Activated T-helper 1 cell treated with anti-CD3 and anti-CD28 coated beads, Interleukin-2, amount 50 U/mL, for 16 hours (primary cell): ENCODE measurements at places on chromosomes 7 and 10.

- no peak for DNase-seq
Observed at GRCh38 chr7:150390205-150390604, 11.1 kb downstream of the ZNF775 start.

DNA sequence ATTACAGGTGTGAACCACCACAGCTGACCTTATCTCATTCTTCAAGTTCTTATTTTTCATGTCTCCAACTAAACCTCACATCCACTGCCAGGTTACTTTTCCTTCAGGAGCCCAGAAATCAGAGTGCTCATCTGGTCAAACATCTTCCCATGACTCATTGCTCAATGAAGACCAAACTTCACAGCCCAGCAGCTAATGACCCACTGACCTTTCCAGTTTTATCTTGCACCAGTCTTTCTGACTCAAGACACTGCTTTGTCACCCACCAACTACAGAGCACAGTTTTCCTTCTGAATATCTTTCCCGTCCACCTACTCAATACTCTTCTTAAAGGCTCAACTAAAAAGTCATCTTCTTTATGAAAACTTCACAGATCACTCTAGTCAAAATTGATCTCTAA is 245.1 kb downstream of the CHCHD3 start:
- no peak for DNase-seq

GRCh38 chr7:50674299-50674698 is 108.4 kb downstream of the GRB10 start:
- no peak for DNase-seq

- DNase-seq: no peak
Observed at GRCh38 chr7:24769851-24770250, 12.6 kb upstream of the GSDME start.

DNA sequence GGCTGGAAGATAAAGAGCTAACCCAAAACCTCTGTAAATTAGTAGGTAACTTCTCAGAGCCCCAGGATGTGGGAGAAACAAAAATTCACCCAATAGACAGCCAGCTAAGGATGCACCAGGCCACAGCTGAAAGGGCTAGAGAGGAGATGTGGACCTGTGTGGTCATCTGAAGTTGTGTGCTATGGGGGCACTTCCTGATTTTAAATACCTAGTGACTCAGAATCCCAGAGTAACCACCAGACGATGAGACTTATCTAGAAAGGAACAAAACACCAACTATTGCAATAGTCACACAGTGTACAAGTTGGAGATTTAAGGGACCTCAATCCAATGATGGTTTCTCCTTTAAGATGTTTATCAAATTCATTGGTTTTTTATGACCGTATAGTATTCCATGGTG is 408.3 kb upstream of the ANKRD30A start:
- DNase-seq: no peak

GRCh38 chr10:18505456-18506118 is 145.8 kb downstream of the NSUN6 start:
- no peak for DNase-seq

DNA sequence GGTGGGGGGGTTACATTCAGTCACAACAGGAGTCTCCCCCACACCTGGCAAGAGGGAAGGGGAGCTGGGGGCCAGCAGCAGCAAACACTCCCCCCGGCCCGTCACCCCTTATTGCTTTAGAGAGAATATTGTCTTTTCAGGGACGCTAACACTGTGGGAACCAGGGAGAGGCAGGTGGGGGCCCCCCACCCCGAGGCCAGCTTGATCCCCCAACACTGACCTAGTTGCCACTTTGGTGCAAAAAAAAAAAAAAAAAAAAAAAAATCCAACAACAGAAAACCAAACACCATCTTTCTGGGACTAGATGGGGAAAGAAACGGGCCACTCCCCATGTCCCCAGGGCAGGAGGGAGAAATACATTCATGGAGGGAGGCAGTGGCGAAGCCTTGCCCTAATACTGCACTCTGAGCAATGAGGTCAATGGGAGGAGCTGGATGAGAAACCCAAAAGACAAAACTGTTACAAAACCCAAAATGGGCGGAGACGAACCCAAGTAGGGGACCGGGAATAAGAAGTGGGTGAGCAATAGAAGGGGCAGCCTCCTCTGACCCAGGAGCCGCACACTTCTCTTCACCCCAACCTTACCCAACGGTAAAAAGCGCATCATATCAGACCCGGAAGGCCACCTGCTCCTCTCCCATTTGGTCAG is 6.5 kb downstream of the GNB2 start:
- no peak for DNase-seq

- DNase-seq: no peak
Observed at GRCh38 chr7:19557726-19558465, 150.9 kb downstream of the POLR1F start.

- DNase-seq: no peak
Observed at GRCh38 chr10:74058658-74059057, 60.7 kb downstream of the VCL start.

GRCh38 chr7:2503056-2503941 is 16.3 kb upstream of the LFNG start:
- no peak for DNase-seq

DNA sequence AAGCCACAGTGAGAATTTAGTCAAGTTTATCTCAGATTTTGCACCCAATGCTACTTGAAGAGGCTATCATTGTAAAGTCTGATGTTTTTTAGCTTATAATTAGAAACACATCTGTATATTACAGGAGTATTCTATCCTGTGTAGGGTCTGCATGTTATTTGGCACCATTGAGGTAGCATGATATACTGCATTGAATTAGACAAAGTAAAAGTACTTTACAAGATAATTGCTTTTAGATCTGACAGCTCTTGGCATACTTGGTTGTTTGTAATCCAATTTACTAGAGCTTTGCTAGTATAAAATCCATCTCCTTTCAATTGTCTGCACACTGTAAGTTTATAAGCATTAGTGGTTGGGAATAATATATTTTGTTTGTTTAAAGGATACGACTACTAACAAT is 714.3 kb downstream of the ANKRD7 start:
- DNase-seq: no peak

- no peak for DNase-seq
Observed at GRCh38 chr10:108249940-108250339, 1085.4 kb upstream of the SORCS1 start.

GRCh38 chr10:62492012-62492869 is 118.1 kb downstream of the ZNF365 start:
- DNase-seq: no peak

GRCh38 chr10:80170641-80171040 is 34.7 kb downstream of the ANXA11 start:
- no peak for DNase-seq

DNA sequence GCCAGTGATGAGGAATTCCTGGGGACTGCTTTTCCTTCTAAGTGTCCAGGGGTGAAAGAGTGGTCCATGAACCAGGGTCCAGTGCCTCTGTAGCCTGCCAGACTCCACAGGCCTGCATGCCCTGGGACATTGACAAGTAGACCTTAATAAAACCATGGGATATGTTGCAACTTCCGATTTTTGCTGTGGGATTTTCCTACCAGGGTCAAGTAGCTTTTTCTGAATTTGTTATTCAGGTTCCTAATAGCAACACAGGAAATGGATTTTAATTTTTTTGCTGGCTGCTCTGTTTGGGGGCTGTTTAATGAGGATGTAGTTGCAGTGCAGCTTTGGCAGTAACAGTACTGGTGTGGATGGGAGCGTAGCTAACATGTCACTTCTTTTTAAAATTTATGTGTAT is 42.1 kb downstream of the WBP1L start:
- DNase-seq: no peak

DNA sequence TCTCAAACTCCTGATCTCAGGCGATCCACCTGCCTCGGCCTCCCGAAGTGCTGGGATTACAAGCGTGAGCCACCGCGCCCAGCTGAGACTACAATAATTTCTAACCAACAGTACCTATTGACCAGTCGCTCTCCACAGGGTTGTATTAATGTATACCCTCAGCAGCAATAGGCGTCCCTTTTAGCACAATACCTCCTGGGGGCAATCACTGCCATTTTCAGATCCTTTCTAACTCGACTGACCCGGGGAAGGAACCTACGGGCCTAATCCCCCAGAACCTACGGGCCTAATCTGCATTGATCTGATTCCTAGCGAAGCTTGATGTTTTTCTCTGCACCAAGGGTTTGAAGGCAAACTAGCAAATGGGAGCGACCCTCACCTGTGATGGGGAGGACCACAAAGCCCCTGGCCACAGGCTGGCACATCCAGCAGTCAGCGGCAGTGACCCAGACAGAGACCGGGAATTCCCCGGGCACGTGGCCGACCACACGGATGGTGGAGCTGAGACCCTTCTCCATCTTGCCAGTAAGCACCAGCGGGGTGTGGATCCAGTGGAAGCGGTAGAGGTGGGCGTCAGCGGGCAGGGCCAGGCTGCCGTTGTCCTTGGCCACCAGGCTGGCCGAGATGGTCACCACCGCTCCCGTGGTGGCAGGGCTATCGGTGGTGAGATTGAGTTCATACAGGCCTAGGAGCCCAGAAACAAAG is 6.9 kb downstream of the TMEM130 start:
- no peak for DNase-seq

DNA sequence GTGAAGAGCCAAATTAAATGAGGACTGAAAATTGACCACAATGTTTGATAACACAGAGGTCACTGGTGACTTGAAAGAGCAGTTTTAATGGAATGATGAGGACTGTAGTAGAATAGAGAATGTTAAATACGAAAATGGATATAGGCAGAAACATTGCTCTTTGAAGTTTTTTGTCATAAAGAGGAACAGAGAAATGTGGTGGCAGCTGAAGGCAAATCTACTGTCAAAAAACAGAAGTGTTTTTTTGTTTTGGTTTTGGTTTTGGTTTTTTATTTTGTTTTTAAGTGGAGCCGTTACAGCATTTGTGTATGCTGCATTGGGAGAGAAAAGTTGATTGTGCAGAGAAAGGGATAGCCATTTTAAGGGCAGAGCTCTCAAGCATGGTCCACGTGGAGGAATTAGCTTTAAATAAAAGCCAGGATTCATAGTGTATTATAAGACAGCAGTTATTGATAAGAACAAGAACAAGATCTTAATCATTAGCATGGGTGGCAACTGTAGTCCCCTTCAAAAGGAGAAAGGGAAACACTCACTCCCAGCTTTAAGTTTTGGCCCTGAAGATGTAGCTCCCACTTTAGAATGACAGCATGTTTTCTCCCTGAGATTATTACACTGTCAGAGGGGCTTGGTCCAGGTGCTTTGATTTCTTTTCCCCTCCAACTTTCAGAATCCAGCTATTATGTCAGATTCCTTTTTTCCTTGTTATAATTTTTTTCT is 156.7 kb upstream of the BET1 start:
- no peak for DNase-seq

- peak; percentile 68 for DNase-seq
Observed at GRCh38 chr10:80408242-80409101, at the start of gene PRXL2A. PRXL2A (plus strand) TSS chr10:80408551; CDS start chr10:80420468, 11,917 bp downstream.

DNA sequence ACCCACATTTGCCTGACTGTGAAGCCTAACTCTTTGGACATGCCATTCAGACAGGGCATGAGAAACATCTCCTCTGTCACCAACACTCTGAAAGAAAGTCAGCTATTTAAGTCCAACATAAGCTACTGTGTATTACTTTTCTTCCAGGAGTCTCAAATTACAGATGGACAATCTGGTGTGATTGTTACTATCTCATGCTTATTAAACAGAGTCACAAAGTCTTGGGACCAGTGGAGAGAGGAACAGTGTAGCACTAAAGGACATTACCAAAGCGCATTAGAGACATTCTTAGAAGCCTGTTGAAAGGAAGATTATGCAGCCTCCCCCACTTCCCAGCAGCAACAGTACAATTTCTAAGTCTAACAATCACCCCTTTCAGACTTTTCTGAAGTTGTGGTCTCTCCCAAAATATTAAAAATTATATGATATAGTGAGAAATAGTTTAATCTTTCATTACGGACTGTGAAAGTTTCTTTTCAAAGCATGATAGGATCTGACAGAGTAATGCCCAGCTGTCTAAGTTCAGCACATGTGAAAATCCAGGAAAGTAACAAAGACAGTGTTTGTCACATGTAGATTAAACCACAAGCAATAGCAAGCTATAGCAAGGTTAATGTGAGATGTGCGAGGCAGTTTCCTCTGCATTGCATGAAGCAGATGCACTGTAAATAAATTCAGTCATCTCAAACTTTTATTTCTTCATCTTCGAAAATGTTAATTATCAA is 280.9 kb upstream of the FZD8 start:
- no peak for DNase-seq

DNA sequence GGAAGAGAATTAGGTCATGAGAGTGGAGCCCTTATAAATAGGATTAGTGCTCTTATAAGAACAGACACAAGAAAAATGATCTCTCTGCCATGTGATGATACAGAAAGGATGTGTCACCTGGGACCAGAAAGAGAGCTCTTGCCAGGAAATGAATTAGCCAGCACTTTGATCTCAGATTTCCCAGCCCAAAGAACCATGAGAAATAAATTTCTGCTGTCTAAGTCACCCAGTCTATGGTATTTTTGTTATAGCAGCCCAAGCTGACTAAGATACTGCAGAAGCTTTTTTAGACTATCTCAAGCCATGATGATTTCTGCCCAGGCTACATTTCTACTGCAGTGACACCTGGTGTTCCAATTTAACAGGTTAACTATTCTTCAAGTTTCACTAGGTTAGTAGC is 84.8 kb downstream of the RSU1 start:
- DNase-seq: no peak

- DNase-seq: no peak
Observed at GRCh38 chr7:83614112-83614511, 34.8 kb downstream of the SEMA3E start.

DNA sequence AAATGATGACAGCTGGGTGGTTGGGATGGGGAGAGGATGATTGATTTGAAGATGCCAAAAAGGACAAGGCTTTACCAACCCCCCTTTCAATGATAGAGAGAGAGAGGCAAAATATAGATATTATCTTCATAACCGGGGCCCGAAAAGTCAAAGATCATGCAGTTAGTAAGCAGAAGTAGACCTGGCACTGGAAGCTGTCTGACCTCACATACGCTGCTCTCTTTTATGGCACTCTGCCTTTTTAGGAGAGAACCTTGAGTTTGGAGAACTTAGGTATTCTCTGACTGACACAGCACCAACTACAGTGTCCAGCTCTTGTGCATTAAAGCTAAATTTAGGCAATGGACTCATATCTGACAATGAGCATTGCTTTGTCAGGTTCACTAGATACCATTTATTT is 30.7 kb downstream of the CNNM2 start:
- no peak for DNase-seq

- no peak for DNase-seq
Observed at GRCh38 chr7:73436031-73436929, 2.7 kb downstream of the FZD9 start.

GRCh38 chr10:96856317-96856716 is 24.2 kb downstream of the LCOR start:
- DNase-seq: no peak

- no peak for DNase-seq
Observed at GRCh38 chr7:69176841-69177240, 421.4 kb upstream of the AUTS2 start.

- DNase-seq: no peak
Observed at GRCh38 chr7:40584667-40585433, 450.0 kb downstream of the SUGCT start.

- no peak for DNase-seq
Observed at GRCh38 chr7:92076509-92076908, 57.8 kb downstream of the CYP51A1 start.

- DNase-seq: no peak
Observed at GRCh38 chr7:5284304-5285281, 1.9 kb downstream of the SLC29A4 start.
